ENCODE measurements at places on chromosomes 3 and 15.
A peak's percentile ranks its signal among the peaks of the same experiment; 100 is the strongest.

- no peak for DNase-seq
Measured at GRCh38 chr3:26018889-26019288, 229.0 kb downstream of the OXSM start.

DNA sequence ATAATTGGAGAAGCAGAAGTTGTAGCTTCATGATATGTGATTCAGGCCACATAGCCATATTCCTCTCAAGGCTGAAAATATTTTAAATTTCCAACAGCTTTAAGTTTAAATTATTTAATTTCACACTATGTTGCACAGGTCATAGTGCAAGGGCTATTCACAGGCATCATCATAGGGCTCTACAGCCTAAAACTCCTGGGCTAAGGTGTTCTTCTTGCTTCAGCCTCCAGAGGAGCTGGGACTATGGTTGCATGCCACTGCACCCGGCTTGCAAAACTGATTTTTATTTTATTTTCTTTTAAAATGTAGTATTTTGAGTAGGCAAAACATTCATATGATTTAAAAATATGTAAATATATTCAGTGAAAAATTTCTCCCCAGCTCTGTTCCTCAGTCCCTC is 6.0 kb upstream of the CEP97 start:
- DNase-seq, result no peak

- no peak for DNase-seq
Measured at GRCh38 chr15:91589360-91589759, 264.1 kb upstream of the SLCO3A1 start.

DNA sequence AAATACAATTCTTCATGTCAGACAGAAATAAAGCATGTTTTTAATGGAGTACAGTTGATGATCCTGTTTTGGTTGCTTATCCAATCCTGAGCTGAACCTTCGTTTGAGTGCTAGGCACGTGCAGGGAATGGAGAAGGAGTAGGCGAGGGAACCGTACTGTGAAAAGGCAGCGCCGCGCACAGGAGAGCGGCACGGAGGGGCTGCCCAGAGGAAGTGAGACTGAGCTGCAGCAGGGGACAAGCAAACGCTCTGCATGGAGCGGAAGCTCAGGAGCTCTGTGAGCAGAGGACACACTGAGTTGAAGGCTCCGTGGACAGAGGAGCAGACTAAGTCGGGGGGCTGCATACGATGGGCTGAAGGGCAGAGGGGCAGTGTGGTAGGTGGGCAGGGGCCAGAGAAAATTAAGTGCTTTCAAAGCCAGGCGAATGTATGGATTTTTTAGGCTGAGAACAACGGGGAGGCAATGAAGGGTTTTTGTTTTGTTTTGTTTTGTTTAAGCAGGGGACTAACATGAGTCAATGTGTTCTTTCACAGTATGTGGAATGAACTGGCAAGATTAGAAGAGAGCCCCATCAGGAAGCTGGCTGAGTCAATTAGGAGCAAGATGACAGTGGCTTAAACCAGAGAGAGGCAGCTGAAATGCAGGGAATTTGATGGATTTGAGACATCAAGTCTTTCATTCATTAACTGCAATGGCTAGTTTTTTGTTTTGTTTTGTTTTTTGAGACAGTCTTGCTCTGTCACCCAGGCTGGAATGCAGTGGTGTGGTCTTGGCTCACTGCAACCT is 23.8 kb upstream of the TM2D3 start:
- DNase-seq, result peak; percentile 31

DNA sequence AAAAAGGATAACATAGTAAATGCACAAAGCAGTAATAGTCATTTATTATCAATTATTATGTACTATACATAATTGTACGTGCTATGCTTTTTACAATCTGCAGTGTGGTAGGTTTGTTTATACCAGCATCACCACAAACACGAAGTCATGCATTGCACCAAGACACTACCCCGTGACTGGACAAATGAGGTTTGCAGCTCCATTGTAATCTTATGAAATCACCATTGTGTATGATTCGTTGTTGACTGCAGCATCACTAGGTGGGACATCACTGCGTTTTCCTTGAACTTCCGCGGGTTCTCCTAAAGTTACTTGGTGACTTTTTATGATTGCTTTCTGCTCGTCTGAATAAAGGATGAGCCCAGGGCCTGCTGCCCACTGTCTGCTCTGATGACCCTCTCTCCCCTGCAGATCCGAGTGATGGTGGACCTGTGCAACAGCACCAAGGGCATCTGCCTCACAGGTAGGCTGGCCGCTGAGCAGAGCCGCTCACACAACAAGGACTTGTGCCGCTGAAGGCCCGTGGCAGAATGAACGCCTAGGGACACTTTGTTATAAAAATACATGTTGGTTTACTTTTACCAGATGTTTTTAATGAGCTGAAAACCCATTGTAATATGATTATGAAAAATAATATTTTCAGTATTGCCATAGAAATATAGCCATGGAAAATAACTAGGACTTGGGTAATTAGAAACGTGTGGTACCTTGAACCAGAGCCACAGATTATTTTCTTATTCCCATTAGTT is 35.8 kb downstream of the GLDN start:
- DNase-seq, result peak; percentile 55

DNA sequence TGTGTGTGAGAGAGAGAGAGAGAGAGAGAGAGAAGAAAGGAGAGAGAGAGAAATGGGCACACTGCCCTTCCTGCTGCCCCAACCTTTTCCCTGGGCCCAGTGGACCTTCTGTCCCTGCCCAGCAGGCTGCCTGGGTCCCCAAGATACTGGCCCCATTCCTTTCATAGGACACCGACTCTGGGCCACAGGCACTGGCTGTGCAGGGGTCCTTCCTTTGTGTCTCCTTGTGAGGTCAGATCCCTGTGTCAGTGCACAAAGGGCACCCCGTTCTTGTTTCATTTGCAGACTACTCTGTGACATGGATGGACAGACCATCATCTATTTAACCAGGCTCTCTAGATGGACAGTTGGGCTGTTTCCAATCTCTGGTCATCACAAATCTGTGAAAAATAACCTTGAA is 21.3 kb upstream of the KLF13 start:
- no peak for DNase-seq

GRCh38 chr3:29775340-29775739 is 494.5 kb downstream of the RBMS3 start:
- no peak for DNase-seq

DNA sequence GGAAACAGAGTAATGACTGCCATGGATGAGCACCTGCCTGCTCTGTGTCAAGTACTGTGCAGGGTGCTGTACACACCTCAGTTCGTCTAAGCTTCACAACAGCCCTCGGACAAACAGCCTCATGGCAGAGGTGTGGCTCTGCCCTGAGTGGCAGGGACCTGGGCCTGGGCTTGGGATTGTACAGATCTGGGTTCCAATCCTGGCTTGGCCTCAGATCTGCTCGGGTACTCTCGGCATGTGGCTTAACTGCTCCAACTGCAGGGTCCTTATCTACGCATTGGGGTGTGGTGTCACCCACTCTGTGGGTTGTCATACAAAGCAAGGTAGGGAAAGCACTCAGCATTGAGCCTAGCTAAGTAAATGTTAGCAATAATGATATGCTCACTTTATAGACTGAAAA is 46.6 kb upstream of the SEC13 start:
- DNase-seq, result no peak

DNA sequence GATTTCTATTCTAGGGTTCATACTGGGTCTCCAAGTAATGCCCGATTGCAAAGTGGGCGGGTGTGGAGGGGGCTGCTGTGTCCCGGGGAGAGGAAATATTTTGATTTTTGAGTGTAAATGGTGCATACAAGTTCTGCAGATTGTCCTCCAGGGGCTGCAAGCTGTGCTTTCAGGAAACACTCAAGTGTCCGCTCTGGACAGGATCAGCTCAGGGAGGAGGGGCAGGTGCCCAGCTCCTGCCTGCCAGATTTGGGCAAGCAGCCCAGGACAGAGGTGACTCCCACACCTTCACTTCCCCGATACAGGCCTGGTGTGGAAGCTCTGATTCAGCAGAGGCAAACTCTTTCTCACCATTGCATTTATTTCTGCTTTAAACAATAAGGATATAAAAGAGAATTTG is 142.7 kb downstream of the ALDH1A2 start:
- DNase-seq, result no peak

DNA sequence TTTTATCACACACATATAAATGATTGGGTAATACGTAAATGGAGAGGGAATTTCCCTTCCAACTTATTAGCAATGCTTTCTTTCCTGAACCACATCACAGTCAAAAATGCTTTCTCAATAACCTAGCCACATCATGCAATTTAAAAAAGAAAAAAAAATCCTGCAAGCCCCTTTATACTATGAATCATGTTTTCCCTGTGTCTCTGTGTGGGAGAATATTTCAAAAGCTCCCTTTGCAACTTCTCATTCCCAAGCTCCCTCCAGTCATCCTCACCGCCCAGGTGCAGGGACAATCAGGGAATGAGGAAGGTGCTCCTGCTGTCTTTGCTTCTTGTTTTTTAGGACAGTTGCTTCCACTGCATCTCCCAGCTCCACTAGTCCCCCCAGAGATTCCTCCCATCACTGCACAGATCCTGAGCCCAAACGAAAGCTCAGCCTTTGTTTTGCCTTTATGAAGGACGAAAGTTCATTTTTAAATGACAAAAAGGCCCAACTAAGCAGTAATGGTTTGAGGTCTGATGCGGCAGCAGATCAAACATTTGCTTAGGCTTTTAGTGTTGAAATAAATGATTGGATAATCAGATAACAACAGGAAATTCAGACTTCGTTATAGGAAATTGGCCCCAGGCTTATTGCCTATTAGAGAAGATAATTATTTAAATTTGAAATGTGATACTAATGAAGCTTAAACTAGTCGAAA is 47.8 kb upstream of the ADGRG7 start:
- peak; percentile 46 for DNase-seq

DNA sequence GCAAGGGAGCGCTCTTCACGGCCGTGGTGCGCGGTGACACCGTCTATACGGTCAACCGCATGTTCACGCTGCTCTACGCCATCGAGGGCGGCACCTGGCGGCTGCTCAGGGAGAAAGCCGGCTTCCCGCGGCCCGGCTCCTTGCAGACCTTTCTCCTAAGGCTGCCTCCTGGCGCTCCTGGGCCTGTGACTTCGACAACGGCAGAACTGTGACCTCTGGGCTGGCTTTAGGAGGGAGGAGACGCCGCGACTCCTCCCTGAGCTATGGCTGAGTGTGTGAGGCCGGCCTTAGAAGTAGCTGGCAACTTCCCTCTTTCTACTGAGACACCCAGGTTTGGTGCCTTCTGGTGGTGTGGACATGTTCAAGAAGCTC is 1.4 kb downstream of the KBTBD13 start:
- DNase-seq, result no peak

- DNase-seq, result peak; percentile 71
Measured at GRCh38 chr3:71201939-71202338, 381.6 kb downstream of the FOXP1 start.

DNA sequence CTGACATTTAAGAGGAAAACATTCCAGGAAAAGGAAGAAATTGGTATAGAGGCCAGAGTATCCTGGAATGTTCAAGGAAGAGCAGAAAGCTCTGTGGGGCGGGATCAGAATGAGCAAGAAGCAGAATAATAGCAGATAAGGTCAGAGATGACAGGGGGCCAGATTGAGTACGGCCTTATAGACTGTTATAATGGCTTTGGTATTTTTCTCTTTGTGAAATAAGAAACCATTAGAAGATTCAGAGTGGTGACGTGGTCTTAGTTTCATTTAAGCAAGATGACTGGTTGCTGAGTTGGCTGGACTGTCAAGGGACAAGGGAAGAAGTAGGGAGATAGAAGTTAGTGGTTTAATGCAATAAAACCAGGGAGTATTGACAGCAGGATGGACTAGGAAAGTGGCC is 218.3 kb upstream of the SOX2 start:
- peak; percentile 26 for DNase-seq

DNA sequence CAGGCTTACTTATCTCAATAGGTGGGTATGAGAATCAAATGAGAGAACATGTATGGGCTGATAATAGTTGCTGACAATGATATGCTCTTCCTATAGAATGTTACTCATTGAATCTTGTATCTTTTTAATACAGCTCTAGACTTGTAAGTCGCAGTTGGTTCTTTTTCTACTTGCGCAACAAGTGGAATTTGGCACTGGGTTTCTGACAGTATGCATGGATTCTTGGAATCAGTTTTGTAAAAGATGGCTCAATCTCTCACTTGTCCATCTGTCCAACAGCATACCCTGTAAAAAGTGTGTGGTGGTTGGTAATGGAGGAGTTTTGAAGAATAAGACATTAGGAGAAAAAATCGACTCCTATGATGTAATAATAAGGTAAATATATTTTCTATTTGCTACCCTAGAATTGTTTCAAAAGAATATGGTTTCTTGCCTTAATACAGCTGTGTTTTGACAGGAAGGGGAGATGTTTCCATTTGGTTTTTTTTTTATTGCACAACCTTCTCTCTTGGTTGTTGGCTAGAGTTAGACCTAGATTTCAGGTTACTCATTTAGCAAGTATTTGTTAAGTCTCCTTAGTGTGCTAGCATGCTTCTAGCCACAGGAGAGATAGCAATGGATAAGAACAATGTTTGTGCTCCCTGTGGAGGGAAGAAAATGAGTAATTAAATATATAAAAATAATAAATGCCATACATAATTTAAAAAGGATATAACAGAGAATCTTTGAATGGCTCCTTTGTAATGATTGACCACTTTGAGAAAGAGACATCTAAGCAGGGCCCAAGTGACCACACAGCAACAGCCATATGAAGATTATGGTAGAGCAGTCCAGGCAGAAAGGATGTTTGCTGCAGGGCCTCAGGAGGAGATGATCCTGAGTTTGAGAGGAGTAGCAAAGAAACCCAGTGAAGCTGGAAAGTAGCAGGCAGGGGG is 21.8 kb downstream of the ST3GAL6 start:
- DNase-seq, result peak; percentile 79

DNA sequence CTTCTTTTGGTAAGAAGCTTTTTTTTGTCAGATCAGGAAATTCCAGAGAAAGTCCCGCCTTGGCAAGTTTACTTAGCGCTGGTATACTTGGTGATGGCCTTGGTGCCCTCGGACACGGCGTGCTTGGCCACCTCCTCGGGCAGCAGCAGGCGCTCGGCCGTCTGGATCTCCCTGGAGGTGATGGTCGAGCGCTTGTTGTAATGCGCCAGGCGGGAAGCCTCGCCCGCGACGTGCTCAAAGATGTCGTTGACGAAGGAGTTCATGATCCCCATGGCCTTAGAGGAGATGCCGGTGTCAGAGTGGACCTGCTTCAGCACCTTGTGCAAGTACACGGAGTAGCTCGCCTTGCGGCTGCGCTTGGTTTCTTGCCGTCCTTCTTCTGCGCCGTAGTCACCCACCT is 46.6 kb downstream of the QTRT2 start:
- DNase-seq, result no peak

DNA sequence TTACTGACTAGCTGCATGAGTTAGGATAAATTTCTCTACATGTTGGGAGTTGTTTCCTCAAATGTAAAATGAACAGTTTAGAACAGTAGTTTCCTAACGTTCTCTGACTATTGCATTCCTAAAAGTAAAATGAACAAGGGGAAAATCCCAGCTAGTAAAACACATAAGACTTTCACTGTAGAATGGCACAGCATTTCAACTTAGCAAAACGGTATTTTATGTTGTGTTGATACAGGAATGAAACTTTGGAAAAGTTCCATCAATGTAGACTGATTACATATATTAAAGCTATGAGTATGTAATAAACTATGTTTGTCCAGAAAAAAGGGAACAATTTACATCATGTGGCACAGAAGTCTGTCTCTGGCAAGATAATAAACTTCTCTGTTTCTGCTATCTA is 297.4 kb upstream of the EPHA3 start:
- no peak for DNase-seq

GRCh38 chr15:37819191-37819590 is 115.2 kb upstream of the TMCO5A start:
- DNase-seq, result no peak

- DNase-seq, result no peak
Measured at GRCh38 chr3:69762768-69763229, 23.5 kb downstream of the MITF start.

Data from astrocyte of the cerebellum (primary cell).